ENCODE measurements at places on chromosomes 3 and 15.

- DNase-seq = no peak
Observed at GRCh38 chr3:33602829-33603228, 115.2 kb downstream of the CLASP2 start.

GRCh38 chr15:68268405-68268804, 9.1 kb upstream of the FEM1B start:
- no peak for DNase-seq

GRCh38 chr3:173753593-173753992, 356.0 kb downstream of the NLGN1 start:
- DNase-seq = no peak

- peak; percentile 36 for DNase-seq
Observed at GRCh38 chr3:38519000-38519399, 22.9 kb downstream of the EXOG start.

GRCh38 chr3:28039234-28039633, 202.2 kb upstream of the CMC1 start:
- DNase-seq = no peak

- no peak for DNase-seq
Observed at GRCh38 chr15:101545548-101546505, 56.3 kb upstream of the PCSK6 start.

DNA sequence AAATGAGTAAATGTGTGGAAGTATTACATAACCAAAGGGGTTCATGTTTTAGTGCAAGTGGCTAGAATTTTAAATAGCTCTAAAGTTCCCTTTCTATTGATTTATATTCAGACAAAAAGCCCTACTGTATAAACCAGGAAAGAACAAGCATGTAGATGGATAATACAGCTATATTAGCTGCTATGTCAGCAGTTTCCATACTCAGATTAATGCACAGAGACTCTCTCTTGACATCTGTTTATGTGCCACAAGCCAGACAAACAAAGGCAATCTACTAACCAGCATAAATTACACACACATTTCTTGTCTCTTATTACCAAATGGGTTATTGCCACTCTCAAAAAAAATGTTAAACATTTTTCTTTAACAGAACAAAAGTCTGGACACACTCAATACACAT, 760.1 kb upstream of the NECTIN3 start:
- no peak for DNase-seq

GRCh38 chr3:183331498-183331897, 78.4 kb downstream of the B3GNT5 start:
- no peak for DNase-seq

GRCh38 chr3:168457954-168458539, 362.3 kb upstream of the GOLIM4 start:
- no peak for DNase-seq

DNA sequence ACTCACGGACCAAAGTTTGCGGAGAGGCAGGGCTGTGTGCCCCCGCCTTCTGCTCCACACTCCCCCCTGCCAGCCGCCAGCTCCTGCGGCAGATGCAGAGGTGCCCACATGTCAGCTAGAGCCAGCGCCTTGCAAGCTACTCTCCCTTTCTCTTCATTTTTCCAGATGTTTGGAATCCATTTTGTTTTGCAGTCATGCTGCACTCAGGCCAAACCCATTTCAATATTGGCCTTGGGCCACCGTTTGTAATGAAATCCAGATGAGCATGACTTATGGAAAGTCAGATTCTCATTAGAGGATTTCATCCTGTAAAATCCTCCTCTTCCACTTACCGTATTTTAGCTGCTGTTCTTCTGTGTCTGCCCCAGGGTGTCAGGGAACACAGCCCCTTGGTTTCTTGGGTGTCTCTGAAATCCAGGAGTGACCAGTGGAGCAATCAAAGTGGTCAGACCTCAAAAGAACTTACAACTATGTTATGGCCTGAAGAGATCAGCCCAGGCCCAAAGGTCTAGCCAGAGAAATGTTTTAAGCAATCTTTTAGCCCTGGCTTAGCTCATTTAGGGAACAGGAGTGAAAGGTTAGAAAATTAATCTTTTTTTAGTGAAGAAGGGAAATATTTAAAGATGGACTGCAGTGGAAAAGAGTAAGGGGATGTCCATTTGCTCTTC, 65.8 kb downstream of the AAGAB start:
- DNase-seq = peak; percentile 71

GRCh38 chr3:146280864-146281263, 30.0 kb upstream of the PLSCR4 start:
- peak; percentile 27 for DNase-seq

- no peak for DNase-seq
Observed at GRCh38 chr15:45847645-45848044, 212.8 kb downstream of the SQOR start.

- no peak for DNase-seq
Observed at GRCh38 chr3:97439373-97439772, 325.2 kb upstream of the ARL6 start.

- DNase-seq = no peak
Observed at GRCh38 chr15:34820110-34820509, 24.8 kb upstream of the ACTC1 start.

DNA sequence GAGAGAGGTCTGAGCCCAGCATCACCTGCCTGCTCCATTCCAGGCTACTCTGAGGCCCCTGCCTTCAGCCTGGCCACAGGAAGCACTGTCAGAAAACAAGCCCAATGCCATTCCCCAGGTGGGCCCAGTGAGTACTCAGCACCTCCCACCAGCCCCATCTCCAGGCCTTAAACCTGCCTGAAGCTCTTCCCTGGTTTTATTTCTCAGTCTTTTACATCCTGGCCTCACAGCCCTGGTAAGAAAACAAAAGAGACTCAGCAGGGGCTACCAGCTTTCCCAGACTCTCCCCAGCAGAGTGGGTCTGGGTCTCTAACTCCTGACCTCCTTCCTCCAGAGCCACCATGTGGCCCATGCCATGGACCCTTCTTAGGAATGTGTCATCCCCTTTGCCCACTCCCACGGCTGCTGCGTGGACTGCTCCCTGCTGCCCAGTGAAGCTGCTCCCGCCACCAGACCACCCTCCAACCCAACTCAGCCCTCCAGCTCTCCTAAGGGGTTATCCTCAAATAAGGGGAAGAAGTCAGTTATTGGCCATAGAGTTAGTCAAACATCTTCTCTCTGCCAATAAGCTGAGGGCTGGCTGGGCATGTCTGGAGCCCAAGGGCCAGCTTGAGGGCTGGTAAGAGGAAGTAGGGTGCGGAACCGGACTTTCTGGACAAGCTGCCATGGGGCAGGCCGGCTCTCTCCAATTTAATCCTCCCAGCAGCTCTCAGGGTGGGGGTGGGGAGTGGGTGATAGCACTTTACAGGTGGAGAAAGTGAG, 116.7 kb upstream of the LINGO1 start:
- no peak for DNase-seq

DNA sequence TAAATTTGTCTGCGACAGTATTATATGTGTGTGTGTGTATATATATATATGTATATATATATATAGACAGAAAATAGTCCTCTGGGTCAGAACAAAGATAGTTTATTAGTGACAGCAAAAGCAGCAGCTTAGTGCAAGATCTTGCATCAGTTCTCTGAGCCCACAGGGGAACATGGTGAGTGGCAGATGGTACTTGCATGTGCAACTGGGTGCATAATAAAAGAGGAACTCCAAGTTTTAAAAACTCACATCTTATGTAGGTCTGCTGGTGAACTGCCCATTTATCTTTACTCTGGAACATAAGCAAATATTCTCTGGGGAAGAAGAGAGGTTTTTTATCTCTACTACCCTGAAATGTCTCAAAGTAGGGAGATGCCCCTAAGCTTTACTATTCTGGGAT, 276.4 kb downstream of the POLQ start:
- no peak for DNase-seq

GRCh38 chr3:12002912-12003311, 1.3 kb upstream of the SYN2 start:
- DNase-seq = no peak

- no peak for DNase-seq
Observed at GRCh38 chr3:125461896-125462295, 58.1 kb downstream of the SNX4 start.

- DNase-seq = peak; percentile 90
Observed at GRCh38 chr3:143644370-143645089, 203.7 kb downstream of the SLC9A9 start.

DNA sequence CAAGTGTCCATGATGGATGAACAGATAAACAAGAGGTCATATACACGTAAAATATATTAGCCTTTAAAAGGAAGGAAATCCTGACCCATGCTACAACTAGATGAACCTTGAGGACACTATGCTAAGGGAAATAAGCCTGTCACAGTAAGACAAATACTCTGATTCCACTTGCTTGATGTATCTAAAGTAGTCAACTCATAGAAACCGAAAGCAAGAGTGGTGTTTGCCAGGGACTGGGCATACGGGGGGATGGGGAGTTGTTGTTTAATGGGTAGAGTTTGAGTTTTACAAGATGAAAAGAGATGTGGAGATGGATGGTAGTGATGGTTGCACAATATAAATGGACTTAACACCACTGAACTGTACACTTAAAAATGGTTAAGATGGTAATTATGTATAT, 65.4 kb downstream of the C3orf70 start:
- no peak for DNase-seq

DNA sequence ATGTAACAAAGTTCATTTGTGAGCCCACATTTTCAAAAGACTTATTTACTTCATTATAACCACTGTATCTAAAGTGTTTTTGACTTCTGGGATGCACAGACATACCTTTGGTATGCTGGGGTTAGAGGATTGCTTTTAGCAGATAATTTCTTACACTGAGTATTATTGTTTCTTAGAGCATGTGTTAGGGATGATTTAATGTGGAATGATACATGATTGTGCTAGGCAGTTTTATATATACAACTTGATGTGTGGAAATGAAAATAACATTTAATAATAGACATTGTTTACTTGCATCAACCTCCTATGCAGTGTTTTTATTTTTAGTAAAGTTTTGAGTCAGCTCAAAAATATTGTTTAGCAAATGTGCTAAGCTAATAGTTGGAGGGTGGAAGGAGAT, 3.4 kb downstream of the KIF23 start:
- DNase-seq = peak; percentile 34

DNA sequence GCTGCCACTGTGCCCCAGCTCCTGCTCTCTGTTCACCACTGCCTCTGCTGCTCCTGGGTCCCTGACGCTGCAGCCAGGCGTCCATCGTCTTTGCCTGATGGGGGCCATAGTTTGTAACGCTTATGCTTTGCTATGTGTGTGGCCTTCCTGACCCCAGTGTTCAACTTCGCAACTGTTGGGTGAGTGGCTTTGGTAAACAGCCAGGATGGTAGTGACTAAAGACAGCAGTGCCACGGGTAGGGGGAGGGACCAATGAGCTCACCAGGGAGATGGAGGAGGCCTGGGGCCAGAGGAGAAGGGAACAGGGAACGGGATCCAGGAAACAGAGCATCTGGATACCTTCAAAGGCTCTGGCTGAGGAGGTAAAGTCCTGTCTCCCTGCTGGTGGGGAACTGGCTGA, 75.9 kb upstream of the ALDH1L1 start:
- peak; percentile 24 for DNase-seq

- no peak for DNase-seq
Observed at GRCh38 chr15:45386420-45386819, 8.1 kb upstream of the GATM start.

- peak; percentile 54 for DNase-seq
Observed at GRCh38 chr15:35000511-35000910, 12.4 kb upstream of the ZNF770 start.

- DNase-seq = no peak
Observed at GRCh38 chr3:47344971-47345370, 35.9 kb upstream of the PTPN23 start.

DNA sequence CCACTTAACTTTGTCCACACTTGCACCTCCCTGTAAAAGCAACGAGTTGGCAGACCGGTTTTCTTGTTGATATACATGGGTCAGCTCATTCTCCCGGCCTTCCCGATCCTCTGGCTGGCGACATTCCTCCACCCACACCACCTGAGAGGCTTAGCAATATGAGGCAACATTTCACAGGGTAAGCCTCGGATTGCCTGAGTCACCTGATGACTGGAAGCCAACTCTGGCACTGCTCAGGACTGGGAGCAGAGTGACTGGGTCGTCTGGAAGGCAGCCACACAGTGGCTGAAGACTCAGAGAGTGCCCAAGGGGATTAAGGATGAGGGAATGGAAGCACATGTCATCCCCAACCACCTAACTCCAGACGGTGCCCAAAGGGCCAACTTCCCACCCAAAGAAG, 9.8 kb downstream of the HOMER2 start:
- DNase-seq = no peak

- no peak for DNase-seq
Observed at GRCh38 chr3:40417845-40418543, 31.0 kb downstream of the ENTPD3 start.

DNA sequence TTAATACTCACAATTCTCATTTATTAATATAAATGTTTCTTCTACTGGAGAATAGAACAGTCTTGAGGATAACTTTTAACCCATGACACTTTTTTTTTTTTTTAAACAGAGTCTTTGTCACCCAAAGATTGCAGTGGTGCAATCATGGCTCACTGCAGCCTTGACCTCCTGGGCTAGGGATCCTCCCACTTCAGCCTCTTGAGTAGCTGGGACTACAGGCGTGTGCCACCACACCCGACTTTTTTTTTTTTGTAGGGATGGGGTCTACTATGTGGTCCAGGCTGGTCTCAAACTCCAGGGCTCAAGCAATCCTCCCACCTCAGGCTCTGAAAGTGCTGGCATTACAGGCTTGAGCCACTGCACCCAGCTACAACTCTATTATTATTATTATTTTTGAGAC, 34.5 kb downstream of the PIK3CB start:
- no peak for DNase-seq

DNA sequence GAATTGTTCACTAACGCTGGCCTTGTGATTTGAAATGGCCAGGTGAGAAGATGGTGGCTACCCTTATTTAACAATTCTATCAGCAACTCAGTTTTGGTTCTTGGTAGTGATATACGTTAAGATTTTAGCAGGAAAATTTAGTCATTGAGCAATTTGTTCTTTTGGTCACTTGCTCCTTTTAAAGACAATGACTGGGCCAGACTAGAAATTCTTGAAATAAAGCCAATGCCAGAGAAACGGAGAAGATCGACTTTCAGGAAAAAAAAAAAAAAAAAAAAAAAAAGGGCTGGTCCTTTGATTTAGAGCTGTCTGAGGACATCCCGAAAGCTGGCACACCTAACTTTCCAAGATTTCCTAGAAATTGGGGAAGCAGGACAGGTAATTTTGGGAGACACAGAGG, 178.5 kb downstream of the FNDC3B start:
- peak; percentile 55 for DNase-seq

GRCh38 chr3:69352305-69353087, 33.4 kb downstream of the FRMD4B start:
- DNase-seq = no peak

DNA sequence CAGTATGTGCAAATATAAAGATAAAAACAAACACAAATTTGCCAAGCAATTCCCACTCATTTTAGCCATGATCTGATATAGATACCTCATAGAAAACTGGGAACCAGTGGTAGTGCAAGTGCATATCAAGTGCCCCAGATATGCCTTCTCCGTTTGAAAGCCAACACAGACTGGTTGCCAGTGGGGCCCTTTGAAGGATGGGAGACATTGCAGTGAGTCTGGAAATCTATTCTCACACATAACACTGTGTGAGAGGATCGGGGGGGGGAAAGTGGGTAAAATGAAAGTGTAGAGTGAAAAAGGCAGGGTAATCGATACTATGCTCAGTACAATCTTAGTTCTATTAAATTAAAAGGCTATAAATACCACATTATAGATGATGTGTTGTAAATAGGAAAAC, 83.0 kb downstream of the CBLB start:
- DNase-seq = no peak
